ENCODE measurements at places on chromosomes 2 and 18. TPM values are rescaled to one million over a fixed set of nuclear protein-coding genes. Genes with fewer than 3 reads are reported as not detected.

The EPG5 gene
- total RNA-seq, result 11.6 TPM

- DNase-seq, result no peak
These were observed 15.6 kb downstream of the ATOH8 start for GRCh38 chr2:85769236-85769982.

DNA sequence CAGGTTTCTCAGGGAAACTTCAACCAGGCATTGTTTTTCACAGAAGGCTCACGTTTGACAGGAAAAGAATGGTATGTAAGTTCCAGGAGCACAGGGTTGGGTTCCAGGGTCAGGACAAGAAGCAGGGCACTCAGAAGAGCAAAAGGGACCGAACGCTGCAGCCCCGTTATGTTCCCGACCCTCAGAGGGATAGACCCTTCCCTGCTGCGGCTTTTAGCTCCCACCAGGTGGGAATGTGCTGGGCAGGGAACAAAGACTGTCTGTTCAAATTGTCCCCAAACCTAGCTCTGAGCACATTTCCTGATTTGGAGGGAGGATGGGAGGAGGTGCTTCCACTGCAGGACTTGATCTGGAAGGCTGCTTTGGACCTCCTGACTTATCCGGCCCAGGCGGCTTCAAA lies 130.1 kb downstream of the RAB3GAP1 start:
- no peak for DNase-seq

DNA sequence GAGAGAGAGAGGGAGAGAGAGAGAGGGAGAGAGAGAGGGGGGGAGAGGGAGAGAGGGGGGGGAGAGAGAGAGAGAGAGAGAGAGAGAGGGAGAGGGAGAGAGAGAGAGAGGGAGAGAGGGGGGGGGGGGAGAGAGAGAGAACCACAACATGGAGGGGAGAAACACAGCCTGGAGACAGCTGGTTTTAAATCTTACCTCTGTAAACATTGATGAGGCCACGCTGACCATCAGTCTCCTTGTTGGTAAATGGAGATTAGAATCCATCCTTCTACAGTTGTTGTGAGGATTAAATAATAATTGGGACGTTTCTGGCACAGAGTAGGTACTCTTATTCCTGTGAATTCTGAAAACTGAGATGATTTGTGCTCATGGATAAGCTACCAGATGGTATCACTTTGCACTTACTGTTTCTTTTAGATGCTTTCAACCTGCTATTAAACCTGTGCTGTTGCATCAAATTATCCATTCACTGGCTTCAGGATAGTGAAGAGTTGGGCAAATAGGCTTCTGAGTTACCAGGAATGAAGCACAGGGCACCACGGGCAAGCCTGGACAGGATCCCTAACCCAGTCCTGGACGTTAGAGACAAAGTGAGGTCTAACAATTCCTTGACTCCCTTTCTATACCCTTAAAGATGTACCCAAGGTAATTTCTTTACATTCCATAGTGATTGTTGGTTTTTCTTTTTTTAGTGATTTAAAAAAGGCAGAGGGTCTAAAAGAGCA lies 318.1 kb downstream of the ZNF521 start:
- no peak for DNase-seq

The INHA gene
- not detected for total RNA-seq

GRCh38 chr2:12127638-12128037 lies 381.2 kb downstream of the LPIN1 start:
- DNase-seq, result no peak

- DNase-seq, result peak; percentile 63
These were observed 261.6 kb downstream of the ASXL3 start for GRCh38 chr18:33839452-33840211.

GRCh38 chr18:2656237-2656980 lies 883 bp downstream of the SMCHD1 start:
- DNase-seq, result peak; percentile 72

GRCh38 chr2:126662621-126663020 lies 6.7 kb downstream of the GYPC start:
- DNase-seq, result no peak

The ABHD1 gene
- total RNA-seq, result 1.00 TPM

The TBR1 gene
- not detected for total RNA-seq

The ADD2 gene
- 0.11 TPM for total RNA-seq

GRCh38 chr2:96463119-96463518 lies 42.0 kb downstream of the NEURL3 start:
- DNase-seq, result no peak

DNA sequence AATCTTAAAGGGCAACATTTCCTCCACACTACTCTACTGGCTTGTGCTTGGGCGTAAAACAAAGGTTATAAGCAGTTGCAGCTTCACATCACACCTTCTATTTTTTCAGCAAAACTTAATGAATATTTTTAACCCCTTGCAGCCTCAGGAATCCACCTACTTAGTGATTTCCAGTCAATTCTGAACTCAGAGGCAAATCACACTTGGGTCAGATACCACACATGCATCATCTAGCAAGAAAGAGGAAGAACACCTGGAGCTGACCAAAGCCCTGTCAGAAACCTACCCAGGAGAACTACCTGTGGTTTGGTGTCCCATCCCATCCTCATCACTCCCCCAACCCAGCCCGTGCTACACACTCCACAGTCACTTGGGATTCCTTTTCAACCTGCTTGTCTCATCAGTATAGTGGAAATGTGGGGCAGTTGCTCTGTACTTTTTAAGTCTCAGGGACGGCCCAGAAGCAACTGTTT lies 25.5 kb downstream of the PIAS2 start:
- DNase-seq, result no peak

The CDK15 gene
- total RNA-seq, result not detected

The OTOS gene
- total RNA-seq, result not detected

GRCh38 chr2:218003281-218003944 lies 618 bp upstream of the TNS1 start:
- no peak for DNase-seq

The PAIP2B gene
- 10.7 TPM for total RNA-seq

The CPO gene
- total RNA-seq, result not detected

DNA sequence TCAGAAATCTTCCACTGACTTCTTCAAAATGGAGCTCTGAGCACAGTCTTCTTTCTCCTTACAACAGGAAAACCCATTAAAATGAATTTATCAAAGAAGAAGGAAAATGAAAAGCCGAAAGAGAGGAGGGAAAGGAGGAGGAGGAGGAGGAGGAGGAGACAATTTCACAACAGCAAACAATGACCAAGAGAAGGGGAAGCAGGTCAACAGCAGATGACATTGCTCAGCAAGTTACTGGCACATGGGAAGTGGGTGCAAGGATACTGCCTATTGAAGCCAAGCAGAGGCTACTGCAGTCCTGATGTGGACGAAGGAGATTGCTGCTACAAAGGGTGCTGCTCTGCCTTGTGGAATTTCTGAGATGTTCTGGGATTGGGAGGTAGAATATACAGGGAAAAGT lies 268.2 kb upstream of the FBXO11 start:
- DNase-seq, result no peak

GRCh38 chr2:201891676-201892075 lies 85.3 kb downstream of the CDK15 start:
- no peak for DNase-seq

The EVA1A gene
- 30.6 TPM for total RNA-seq

The DTNB gene
- total RNA-seq, result 10.3 TPM

GRCh38 chr2:100140582-100140981 lies 1.8 kb downstream of the AFF3 start:
- no peak for DNase-seq

GRCh38 chr2:223930103-223930976 lies 14.8 kb downstream of the WDFY1 start:
- DNase-seq, result peak; percentile 75

The AQP12A gene
- not detected for total RNA-seq

Data from right lobe of liver (tissue), 6 donors.